HT1080 (cell line): ENCODE measurements at places on chromosomes 12 and 14.

DNA sequence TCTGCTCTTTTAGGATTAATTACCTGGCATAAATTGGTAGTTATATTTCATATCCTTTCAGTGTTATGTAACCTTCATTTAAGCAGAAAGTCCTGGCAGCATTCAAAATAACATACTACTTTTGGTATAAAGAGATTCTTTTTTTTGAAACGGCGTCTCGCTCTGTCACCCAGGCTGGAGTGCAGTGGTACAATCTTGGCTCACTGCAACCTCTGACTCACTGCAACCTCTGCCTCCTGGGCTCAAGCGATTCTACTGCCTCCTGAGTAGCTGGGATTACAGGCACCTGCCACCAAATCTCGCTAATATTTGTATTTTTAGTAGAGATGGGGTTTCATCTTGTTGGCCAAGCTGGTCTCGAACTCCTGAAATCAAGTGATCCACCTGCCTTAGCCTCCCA lies 9.2 kb downstream of the KTN1 start:
- DNase-seq: no peak

GRCh38 chr12:46089414-46090162 lies 99.2 kb upstream of the SCAF11 start:
- DNase-seq: no peak

- DNase-seq: no peak
Measured at GRCh38 chr12:4992871-4993270, 50.8 kb upstream of the KCNA5 start.

DNA sequence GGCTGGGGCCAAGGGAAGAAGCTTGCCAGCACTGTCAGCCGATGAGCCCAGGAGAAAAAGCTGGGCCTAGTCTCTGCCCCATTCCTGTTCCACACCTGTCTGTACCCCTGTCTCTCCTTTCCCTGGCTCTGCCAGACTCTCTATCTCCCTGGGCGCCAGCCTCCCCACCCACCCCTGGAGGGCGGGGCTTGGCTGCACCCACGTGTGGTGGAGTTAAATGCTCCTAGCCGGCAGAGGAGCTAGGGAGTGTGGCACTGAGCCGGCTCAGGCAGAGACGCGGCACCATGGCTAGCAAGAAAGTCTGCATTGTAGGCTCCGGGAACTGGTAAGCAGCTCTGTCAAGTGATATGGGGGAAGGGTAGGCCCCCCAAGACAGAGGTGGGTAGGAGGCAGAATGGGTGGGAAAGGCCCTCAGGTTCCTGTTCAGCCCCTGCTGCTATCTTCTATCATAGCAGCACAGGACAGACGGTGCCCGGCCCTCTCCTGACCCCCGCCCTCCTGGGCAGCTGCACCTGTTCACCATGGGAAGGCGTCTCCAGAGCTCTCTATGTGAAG lies at the start of gene GPD1:
Gene GPD1 (plus strand): TSS at position 242 of the 555 bp plus-strand sequence. CDS start 43 bp downstream, at position 285.
- DNase-seq: no peak

DNA sequence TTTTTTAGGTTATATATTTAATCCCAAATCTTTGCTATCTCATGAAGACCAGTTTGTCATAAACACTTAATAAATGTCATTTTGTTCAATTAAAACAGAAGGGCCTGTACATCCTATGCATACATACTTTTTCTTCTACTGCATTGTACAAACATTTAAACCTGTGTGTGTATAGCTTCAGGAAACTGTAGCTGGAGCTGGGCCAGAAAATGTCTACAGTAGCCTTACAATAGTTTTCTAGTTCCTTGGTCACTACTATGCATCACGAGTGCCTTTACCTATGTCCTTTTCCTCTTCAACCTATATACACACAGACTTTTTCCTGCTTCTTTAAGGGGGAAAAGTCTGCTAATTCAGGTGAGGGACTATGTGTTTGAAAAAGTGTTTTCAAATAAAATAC lies 302.8 kb downstream of the PAWR start:
- DNase-seq: no peak

DNA sequence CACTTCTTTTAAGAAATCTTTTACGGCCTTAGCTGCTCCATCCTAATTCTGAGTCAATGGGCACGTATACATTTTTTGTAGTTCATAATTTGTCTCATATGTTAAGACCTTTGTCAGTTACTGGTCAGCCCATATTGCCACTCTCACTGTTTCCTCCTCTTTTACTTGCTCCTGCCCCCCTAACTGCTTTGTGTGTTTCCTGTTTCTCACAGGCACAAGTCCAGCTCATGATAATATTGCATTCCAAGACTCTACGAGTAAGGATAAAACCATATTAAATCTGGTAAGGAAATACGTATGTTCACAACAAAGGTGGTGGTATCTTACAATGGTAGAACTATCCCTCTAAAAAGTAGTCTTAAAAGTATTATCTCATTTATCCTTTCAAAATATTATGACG lies 111.7 kb downstream of the DNAI7 start:
- DNase-seq: no peak

- peak; percentile 85 for DNase-seq
Measured at GRCh38 chr12:65532764-65533163, 254.3 kb downstream of the MSRB3 start.

- no peak for DNase-seq
Measured at GRCh38 chr12:13257356-13257875, 60.9 kb downstream of the EMP1 start.

DNA sequence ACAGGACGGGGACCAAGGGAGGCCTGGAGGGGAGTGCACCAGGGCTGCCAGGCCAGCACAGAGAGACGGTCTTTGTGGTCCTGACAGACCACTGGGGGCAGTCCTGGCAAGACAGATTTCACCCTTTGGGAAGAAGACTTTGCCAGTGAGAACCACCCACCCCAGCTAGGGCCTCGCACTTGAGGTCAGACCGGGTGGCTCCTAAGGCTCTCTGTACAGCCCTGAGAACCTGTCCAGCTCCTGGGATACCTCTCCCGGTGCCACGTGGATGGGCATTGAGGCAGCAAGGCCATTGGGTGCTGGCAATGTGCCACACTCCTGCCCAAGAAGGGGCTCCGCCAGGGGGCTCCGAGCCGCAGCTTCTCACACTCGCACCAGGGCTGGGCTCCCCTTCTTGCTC lies 42.4 kb downstream of the DEGS2 start:
- no peak for DNase-seq

DNA sequence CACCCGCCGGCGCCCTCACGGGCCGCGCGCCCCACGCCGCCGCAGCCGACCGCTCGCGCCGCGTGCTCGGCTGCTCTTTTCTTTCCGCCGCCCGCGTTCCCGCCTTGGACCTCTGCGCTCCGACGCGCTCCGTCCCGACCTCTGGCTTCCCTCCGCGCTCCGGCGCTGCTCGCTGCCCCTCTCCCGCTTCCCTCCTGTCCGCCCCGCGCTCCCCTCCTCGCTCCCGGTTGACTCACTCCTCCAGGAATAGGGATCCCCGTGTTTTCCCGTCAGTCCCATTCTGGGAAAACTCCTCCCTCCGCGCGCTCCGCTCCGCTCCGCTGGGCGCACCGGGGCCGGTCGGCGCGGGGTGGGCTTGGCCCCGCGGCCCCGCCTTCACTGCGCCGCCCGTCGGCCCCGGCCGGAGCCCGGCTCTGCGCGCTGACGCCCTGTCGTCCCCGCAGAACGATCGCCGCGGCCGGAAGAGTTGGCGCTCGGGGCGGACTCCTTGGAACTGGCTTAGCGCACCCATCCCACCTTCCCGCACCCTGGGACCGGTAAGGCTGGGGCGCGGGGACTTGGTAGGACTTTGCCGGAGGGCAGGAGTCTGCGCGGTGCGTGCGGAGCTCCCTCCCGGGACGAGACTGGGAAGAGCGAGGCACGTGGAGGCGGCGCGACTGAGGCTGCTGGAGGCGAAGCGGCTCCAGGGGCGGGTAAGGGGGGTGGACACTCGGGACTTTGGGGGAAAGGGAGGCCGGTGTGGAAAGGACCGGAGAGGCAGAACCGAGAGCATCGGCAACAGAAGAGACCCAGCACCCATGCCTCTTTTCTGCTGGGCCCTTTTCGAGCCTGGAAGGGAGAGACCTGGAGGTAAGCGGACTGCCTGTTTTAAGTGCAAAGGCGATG lies 550 bp downstream of the TEAD4 start:
- peak; percentile 50 for DNase-seq
